ENCODE measurements at places on chromosomes 1 and 21. TPM values are rescaled to one million over a fixed set of nuclear protein-coding genes. Genes with fewer than 3 reads are reported as not detected.

DNA sequence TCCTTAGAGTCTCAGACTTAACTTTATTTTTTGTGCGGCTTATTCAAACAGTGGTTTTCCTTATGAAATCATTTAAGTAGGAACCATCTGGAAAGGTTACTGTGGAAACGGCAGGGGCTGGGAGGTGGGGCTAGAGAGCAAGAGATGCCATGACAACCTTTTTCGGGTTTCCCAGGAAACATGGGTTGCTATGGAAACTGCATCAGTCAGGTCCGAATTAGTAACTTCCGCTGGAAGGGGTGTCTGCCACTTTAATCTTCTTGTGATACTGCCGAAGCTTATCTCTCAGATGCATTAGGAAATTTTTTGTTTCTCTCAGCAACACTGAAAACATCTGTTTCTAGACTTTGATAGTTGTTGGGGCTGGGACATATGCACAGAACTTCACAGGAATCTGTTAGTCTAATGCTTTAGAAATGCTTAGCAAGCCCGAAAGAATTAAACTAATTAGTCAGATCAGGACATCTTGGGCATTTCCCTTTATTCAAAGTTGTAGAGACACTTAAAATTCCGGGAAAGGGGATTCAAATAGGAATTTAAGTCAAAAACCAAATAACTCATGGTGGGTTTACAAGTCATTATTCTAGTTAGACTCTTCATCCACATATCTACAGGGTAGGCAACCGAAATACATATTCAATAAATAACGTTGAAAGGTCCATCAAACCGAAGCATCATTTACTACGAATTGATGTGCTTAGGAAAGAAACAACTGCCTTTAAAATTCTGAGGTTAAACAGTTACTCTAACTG, 2.6 kb downstream of the KCNA3 start:
- H3K27ac ChIP-seq: no peak overlapping the region
- H3K4me3 ChIP-seq: no peak overlapping the region
- H3K27me3 ChIP-seq: no peaks in the 10 kb centered on the region
- no peaks in the 10 kb centered on the region for H3K36me3 ChIP-seq
- no peak for DNase-seq

GRCh38 chr1:239899747-239900146, 191.9 kb upstream of the FMN2 start:
- H3K27me3 ChIP-seq: no peaks in the 10 kb centered on the region
- H3K27ac ChIP-seq: no peak overlapping the region
- H3K36me3 ChIP-seq: no peaks in the 10 kb centered on the region
- no peaks in the 10 kb centered on the region for H3K4me1 ChIP-seq
- no peak for DNase-seq
- H3K4me3 ChIP-seq: no peak overlapping the region

DNA sequence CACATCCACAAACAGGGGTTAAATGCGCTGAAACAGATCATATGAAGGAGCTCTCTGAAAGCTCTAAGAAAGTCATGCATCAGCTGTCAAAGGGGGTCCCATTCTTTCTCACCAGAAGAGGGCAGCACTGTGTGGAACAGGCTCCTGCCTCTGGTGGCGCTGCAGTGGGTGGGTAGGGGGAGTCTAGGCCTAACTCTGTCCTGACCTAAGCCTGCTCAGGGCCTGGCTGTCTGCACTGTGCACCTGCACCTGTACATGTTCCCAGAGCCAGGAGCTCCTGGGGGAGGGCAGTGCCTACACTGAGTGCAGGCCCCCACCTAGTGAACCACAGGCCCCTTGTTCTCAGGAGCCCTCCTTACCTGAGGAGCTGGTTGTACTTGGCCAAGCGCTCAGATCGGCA, 16.0 kb downstream of the ENO1 start:
- no peak overlapping the region for H3K27ac ChIP-seq
- no peaks in the 10 kb centered on the region for H3K27me3 ChIP-seq
- no peak overlapping the region for H3K4me3 ChIP-seq
- H3K36me3 ChIP-seq: peaks cover 24% of the 10 kb centered on the region

- no peaks in the 10 kb centered on the region for H3K36me3 ChIP-seq
- no peaks in the 10 kb centered on the region for H3K4me1 ChIP-seq
- no peak overlapping the region for H3K4me3 ChIP-seq
- DNase-seq: no peak
- H3K27me3 ChIP-seq: no peaks in the 10 kb centered on the region
These were observed 67.6 kb downstream of the ARHGEF16 start for GRCh38 chr1:3522112-3522511.

- H3K36me3 ChIP-seq: no peaks in the 10 kb centered on the region
- no peaks in the 10 kb centered on the region for H3K4me1 ChIP-seq
- H3K27me3 ChIP-seq: no peaks in the 10 kb centered on the region
These were observed 42.5 kb downstream of the NEK2 start for GRCh38 chr1:211632808-211633523.

- no peaks in the 10 kb centered on the region for H3K36me3 ChIP-seq
- H3K4me3 ChIP-seq: no peak overlapping the region
- DNase-seq: no peak
- H3K27me3 ChIP-seq: no peaks in the 10 kb centered on the region
These were observed 2.6 kb downstream of the C1orf21 start for GRCh38 chr1:184389446-184389845.

CYP4A11 gene
- total RNA-seq: 0.15 TPM
